ENCODE measurements at places on chromosomes 7 and 10.

DNA sequence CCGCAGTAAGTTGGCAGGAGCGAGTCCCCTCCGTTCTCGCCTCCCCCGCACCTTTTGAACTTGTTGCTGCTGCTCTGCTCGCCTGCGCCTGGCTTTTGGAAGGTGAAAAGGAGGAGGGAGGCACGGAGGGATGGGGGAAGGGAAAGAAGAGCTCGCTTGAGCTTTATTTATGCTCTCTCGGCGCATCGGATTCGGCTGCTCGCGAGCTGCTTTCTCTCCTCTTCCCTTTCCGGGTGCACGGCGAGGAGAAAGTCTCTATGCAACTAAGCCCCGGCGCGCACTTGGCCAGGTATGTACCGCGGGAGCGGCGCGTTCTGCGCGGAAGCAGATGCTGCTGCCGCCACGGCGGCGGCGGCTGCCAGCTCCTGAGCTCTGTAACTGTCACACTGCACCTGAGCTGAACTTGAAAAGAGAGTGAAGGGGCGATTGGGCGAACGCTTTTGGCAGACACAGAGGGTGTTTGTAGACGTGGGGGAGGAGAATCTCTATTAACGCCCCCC lies 551 bp downstream of the KCND2 start:
- DNase-seq, result no peak

DNA sequence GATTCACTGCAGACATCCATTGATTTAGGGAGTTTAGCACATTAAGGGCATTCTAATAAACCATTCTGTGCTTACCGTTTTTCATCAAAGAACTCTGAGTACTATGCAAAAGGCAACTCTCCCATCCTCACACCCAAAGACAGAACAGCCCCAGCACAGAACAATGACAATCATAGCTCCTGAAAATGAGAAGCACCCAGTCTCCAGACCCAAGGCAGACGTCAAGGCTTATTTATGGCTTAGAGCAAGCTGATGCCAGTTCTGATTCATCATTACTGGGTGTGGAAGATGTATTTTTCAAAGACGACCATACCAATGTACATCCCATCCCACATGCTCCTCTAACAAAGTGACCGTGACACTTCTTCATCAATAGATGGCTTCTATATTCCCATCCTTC lies 67.6 kb downstream of the OSBPL3 start:
- no peak for DNase-seq

GRCh38 chr10:3054851-3055199 lies 12.5 kb upstream of the PFKP start:
- DNase-seq, result peak; percentile 28

DNA sequence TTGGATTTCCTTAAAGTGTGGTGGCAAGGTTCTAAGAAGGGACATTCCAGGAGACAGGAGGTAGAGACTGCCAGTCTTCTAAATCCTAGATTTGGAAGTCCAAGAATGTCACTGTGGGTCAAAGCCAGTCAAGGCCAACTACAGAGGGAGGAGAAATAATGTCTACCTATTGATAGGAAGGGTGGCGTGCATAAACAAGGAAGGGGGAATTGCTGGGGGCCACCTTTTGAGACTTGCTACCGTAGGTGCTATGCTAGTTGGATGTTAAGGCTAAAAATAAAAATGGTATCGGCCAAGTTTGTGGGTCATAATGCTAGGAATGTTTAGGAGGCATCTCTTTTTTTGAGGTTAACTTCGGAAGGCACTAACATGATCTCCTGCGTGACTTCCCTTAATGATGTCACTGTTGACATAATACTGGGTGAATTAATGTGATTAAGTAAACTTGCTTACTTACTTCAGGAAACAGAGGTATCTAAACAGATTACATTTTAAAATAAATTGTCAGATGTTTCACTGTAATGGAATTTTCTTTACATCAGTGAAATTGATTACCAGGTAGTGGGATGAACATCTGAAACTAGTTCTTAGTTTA lies 4.8 kb downstream of the BTRC start:
- no peak for DNase-seq

GRCh38 chr10:79353000-79353406 lies 5.7 kb downstream of the PPIF start:
- no peak for DNase-seq

GRCh38 chr7:100627238-100627549 lies 14.2 kb downstream of the TFR2 start:
- no peak for DNase-seq

DNA sequence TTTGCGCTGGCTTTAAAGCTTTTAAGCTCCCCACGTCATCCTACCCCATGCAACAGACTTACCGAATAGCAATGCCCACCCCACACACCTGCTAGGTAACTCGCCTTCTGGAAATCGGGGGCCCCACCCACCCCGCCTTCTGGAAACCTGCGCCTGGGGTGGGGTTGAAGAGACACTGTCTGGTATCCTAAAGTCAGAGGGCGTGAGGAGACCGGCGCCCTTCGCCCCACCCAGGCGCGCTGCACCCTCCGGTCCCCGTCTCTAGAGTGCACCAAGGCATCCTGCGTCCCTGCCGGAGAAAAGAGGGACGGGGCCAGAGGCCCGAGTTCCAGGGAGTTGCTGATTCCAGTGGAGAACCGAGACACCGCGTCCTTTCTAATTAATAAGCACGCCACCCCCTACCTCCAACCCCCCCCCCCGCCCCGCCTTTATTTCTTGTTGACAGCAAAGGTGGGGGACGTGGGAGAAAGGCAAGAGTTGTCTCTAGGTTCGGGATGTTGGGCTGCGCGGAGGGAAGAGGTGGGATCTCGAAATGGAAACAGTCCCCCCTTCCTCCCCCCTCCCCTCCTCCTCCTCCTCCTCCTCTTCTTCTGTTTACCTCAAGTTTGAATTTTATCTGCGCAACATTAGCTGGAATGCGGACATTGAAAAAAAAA lies 220.9 kb upstream of the MKLN1 start:
- DNase-seq, result peak; percentile 84

DNA sequence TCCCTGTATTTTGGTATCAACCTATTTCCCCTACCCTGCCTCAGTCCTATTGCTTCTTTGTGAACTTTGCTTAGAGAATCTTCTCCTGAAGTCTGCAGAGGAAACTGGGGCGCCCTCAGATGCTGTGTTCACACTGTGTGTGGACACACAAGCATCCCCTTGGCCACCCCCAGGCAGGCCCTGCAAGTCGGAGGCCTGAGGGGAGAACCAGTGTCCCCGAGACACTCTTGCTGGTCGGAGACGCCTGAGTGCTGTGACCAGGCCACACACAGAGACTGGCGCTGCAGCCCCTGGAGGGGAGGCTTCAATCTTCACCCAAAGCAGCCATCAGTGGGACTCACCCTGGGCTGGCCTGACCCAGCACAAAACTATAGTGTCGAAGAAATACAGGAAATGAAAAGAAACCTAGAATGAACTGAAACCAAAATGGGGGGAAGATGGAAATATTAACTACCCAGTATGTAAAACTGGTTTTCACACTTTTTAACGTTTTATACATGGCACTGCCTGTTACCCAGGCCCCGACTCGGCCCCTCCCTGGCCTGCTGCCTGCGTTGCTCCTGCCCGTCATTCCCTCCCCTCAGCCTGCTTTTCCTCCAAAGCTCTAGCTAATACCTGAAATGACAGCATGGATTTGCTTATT lies 48.4 kb upstream of the FAM20C start:
- no peak for DNase-seq

GRCh38 chr7:7181519-7182155 lies 707 bp upstream of the C1GALT1 start:
- no peak for DNase-seq

DNA sequence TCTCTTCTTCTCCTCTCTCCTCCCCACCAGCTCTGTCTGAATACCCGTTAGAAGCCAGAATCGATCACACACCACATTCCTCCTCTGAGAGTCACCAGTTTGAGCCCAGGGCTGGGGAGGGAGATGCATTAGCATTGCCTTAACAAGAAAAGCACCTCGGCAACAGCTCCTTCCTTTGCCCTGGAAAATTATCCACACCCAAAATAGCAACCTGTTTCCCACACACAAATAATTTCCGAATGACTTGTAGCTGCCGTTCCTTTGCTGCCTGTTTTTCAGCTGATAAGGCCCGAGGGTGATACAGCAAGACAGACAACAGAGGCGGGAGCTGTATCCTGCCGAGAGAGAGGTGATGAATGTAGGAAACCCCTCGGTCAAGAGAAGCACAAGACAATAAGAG lies 91.3 kb downstream of the CPXM2 start:
- DNase-seq, result peak; percentile 71

GRCh38 chr7:134829380-134829986 lies 50.0 kb downstream of the CALD1 start:
- DNase-seq, result no peak

- no peak for DNase-seq
These were observed 159.2 kb downstream of the AGMO start for GRCh38 chr7:15402436-15403136.

DNA sequence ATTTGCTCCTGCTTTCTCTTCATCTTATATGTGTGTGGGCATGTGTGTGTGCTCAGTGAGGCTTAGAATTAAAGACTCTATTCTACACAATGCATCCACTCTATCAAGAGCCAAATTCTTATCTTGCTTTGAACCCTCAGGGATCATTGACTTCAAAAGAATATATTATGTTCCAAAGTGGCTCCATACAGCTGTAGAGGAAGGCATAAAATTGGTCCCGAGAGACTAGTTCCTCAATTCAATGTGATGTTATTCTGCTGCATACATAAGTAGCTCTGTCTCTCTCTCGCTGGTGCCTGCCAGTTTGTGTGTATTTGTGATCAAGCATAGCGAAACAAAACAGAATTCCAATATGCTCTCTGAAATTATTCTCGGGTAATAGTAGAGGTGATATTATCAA lies 997.9 kb upstream of the POT1 start:
- DNase-seq, result no peak

- DNase-seq, result no peak
These were observed 633.4 kb downstream of the PARD3 start for GRCh38 chr10:34181553-34182300.

DNA sequence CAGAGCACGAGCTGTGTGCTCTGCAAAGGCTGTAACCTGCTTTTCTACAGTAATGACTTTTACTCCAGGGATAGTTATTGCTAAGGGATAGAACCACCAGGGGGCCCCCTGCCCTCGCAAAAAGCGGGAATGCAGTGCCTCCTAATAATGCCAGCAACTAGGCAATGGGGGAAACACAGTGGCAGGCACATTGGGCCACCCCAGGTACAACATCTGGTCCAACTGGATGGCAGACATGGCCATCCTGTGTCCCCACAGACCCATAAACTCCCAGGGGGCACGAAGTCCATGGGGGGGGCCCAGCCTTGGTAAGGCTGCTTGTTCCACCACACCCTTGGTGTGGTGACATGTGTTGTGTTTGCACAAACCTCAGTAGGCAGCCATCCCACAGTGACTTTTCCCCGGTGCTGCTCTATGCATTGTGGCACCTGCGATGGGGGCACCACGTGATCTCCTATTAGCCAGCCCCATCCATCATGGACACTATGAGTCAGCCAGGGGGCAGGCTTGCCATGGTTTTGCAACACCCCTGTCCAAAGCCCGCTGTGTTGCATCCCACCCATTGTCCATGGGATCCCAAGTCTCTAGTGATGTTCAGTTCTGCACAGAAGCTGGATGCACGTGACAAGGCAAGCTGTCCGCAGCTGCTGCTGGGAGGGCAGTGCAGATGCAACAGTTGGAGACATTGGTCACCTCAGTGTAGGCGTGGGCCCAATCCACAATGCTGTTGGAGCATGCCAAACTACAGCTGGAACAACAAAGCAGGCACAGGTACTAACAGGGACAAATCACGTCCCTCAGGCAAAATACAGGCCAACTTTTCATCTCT lies 84.0 kb downstream of the ANLN start:
- no peak for DNase-seq

- no peak for DNase-seq
These were observed 67.9 kb upstream of the SMNDC1 start for GRCh38 chr10:110372656-110373055.

DNA sequence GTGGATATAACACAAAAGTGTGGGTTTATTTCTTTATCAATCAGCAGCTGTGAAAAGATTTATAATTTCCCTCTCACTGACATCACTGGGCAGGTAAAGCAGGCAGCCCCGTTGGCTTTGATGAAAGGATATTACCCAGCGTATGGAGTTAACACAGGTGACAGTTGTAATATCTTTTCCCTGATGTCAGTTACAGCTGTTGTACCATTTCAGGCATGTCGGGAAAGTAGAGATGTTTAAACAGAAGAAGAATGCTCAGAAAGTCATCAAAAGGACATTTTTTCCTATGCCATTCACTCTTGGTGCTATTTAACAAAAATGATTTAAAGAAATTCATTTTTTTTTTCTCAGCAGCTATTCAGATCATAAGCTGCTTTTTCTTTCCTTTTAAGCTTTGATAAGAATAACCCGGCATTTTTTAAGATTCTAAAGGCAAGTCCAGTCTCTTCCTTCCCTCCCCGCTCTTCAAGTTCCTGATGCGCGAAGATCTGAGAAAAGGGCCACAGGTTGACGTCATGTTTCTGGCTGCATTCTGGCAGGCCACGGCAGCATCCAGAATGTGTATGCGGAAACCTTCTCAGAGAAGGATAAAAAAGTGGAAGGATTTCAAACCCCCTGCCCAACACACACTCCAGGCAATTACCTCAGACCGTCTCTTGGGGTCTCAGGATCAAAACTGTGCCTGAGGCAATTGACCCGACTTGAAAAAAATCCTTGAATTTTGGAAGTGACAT lies 32.5 kb upstream of the ADAM12 start:
- no peak for DNase-seq

- DNase-seq, result no peak
These were observed 2.7 kb upstream of the ZNF804B start for GRCh38 chr7:88756802-88757201.

GRCh38 chr10:82277591-82277990 lies 402.6 kb downstream of the NRG3 start:
- DNase-seq, result no peak

DNA sequence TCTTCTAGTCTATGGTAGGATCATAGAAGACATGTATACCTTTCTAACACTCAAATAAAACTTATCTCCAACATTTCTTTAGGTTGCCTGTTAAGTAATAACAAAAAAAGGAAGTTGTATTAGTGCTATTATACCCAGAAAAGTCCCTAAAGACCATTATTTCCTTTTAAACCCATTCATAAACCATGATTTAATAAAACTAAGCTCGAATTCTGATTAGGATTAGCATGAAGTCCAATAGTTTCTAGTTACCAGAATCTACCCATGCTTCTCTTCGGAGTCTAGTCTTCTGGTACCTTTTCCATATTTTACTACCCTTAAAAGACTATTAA lies 62.7 kb downstream of the USP6NL start:
- DNase-seq, result no peak

- no peak for DNase-seq
These were observed 69.0 kb upstream of the ZNF479 start for GRCh38 chr7:57201021-57201894.

Measured in coronary artery (tissue), 2 donors.